A549 treated with dexamethasone at 1 μM for 4 hours (cell line): ENCODE measurements at places on chromosomes 2 and 18. TPM values are rescaled to one million over a fixed set of nuclear protein-coding genes. Genes with fewer than 3 reads are reported as not detected.

The PPP4R1 gene
- total RNA-seq = 36.2 to 47.7 TPM (median 41.8 TPM) in 5 replicates

The SLC19A3 gene
- total RNA-seq = 1.9 to 2.9 TPM (median 2.2 TPM) in 5 replicates

The IL1A gene
- 0.18 to 0.50 TPM (median 0.29 TPM) in 5 replicates for total RNA-seq

The GCFC2 gene
- 11.7 to 15.9 TPM (median 13.3 TPM) in 5 replicates for total RNA-seq

The KLHL41 gene
- 0.11 to 0.21 TPM (median 0.16 TPM) in 5 replicates for total RNA-seq

The KLHL14 gene
- not detected in 5 replicates for total RNA-seq

The ASB18 gene
- not detected in 5 replicates for total RNA-seq

The HOXD8 gene
- 5.0 to 5.4 TPM (median 5.3 TPM) in 5 replicates for total RNA-seq

The NMUR1 gene
- total RNA-seq = 0.02 TPM in 3 of 5 replicates, not detected in the others

The SKOR2 gene
- total RNA-seq = not detected in 5 replicates

The REG1B gene
- total RNA-seq = not detected in 5 replicates

The PLA2R1 gene
- total RNA-seq = 1.7 to 2.7 TPM (median 2.2 TPM) in 5 replicates

The AOX1 gene
- total RNA-seq = 5.0 to 6.8 TPM (median 5.4 TPM) in 5 replicates

The ABCG8 gene
- total RNA-seq = 0.04 TPM in 1 of 5 replicates, not detected in the others

The GKN1 gene
- total RNA-seq = 0.24 to 0.56 TPM (median 0.41 TPM) in 5 replicates

The TMEM198 gene
- total RNA-seq = 0.56 to 1.2 TPM (median 1.1 TPM) in 5 replicates

The PNKD gene
- total RNA-seq = 63.9 to 67.2 TPM (median 64.0 TPM) in 5 replicates

The PTPRN gene
- 0.97 to 1.8 TPM (median 1.4 TPM) in 5 replicates for total RNA-seq

The DNAJC5G gene
- total RNA-seq = not detected in 5 replicates

The HRH4 gene
- not detected in 5 replicates for total RNA-seq

The C2orf80 gene
- not detected in 5 replicates for total RNA-seq

The DUSP2 gene
- total RNA-seq = 0.32 to 0.46 TPM (median 0.37 TPM) in 5 replicates

The SPATA3 gene
- total RNA-seq = not detected in 5 replicates

The TDRD15 gene
- total RNA-seq = not detected in 5 replicates

The POTEC gene
- total RNA-seq = not detected in 5 replicates

The TUBA4B gene
- total RNA-seq = 0.12 to 0.20 TPM (median 0.16 TPM) in 3 of 5 replicates, not detected in the others

The SALL3 gene
- total RNA-seq = not detected in 5 replicates

The NTSR2 gene
- total RNA-seq = not detected in 5 replicates

The ANKRD30BL gene
- total RNA-seq = not detected in 5 replicates

The CACNB4 gene
- total RNA-seq = 0.14 to 0.36 TPM (median 0.19 TPM) in 5 replicates

The NUP35 gene
- total RNA-seq = 30.0 to 36.6 TPM (median 32.6 TPM) in 5 replicates

The SLC23A3 gene
- total RNA-seq = 0.45 to 0.75 TPM (median 0.55 TPM) in 5 replicates

The CDH19 gene
- 0.32 to 1.2 TPM (median 0.73 TPM) in 5 replicates for total RNA-seq

The UBE2F gene
- 48.6 to 60.0 TPM (median 54.4 TPM) in 5 replicates for total RNA-seq
